ENCODE measurements at places on chromosomes 6 and 20.

DNA sequence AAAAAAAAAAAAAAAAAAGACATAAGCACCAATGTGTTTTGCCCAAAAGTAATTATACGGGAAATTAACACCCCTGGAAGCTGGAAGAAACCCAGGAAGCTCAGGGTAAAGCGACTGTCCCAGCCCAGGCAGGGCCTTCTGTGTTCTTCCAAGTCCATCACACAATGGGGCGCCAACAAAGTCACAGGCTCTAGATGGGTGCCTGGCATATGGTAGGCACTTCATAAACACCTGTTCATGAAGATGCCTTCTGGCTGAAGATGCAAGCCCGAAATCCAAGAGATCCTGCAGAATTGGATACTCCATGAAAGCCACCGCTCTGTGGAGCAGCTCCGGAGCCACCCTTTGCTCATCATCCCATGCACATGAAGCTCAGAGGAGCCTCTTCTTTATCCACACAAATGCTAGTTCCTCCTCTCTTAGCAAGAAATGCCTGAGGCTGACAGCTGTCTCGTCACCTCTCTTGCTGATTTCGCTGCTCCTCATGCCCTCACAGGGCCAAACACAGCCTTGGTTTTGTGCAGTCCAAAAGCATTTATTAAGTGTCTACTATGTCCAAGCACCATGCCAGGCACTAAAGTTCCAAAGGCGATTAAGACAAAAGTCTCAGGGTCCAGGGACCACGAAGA lies 76.6 kb downstream of the TRERF1 start:
- no peak for DNase-seq

DNA sequence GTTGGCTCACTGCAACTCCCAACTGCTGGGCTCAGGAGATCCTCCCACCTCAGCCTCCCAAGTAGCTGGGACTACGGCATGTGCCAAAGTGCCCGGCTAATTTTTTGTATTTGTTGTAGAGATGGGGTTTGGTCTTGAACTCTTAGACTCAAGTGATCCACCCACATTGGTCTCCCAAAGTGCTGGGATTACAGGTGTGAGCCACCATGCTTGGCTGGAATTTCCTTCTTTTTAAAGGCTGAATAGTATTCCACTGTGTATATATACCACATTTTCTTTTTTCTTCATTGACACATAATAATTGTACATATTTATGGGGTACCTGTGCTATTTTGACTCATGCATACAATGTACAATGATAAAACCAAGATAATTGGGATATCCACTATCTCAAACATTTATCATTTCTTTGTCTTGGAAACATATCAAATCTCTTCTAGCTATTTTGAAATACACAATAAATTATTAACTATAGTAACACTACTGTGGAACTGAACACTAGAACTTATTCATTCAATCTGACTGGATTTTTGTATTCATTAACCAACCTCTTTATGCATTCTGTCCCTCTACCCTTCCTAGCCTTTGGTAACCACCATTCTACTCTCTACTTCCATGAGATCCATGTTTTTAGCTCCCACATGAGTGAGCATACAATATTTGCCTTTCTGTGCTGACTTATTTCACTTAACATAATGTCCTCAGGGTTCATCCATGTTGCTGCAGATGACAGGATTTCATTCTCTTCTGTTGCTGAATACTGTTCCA lies 7.8 kb downstream of the MDC1 start:
- no peak for DNase-seq

DNA sequence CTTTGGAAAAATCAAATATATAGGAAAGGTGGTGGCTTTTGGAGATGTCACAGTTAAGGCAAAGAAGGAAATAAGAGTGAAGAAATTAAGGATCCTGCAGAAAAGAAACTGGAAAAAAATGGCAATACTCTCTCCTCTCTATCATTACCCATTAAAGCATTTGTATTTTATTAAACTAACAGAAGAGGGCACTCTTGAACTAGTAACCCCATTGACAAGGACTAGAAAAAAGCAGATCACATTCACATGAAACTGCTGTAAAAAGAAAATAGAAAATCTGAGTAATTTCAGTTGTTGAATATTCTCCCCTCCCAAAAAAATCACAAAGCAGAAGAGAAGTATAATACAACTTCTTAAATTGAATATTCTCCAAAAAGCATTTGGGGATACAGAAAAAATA lies 104.1 kb upstream of the SLC35B3 start:
- no peak for DNase-seq

- DNase-seq, result no peak
Observed at GRCh38 chr6:106804346-106805335, 169.9 kb downstream of the CD24 start.

- DNase-seq, result no peak
Observed at GRCh38 chr6:144662812-144663365, 377.8 kb downstream of the UTRN start.

DNA sequence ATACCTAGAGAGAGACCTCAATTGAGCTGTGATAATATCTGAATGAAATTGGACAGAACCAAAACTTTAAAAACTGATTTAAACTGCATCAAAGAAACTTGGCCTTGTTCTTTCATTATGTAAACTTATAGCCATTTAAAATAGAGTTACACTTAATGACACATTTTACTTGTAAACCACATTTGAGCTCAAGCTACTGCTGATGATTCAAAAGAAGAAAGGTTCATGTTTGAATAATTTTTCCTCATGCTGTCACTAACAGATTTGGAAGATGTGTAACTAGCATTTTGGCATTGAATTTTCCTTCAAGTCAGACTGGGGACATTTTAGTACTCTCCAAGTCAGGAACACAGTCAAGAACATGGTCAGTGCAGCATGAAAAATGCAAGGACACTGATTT lies 26.9 kb downstream of the POPDC3 start:
- DNase-seq, result no peak

DNA sequence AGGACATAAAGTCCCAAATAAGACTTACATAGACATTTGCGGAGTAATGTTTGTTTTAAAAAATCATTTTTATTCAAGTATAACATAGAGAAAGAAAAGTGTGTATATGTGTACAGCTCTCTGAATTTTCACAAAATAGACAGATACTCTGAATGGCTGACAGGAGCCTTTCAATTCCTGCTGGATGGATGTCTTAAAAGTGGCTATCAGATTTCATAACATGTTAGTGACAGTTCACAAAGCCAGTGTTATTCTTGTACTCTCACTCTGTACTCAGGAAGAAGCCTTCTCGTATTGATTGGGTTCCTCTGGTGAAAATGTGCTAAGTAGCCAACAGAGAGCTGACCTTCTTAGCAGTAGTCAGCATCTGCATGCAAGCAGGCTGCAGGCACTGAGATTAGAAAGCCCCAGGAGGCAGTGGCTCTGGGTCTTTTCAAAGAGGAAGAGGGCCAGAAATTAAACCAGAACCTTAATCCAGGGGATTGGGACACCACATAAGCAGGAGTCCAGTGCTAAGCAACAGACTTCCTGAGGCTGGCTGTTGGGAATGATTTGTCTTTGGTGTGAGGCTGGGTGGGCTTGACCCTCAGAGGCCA lies 19.7 kb downstream of the SLC17A4 start:
- no peak for DNase-seq

GRCh38 chr6:135525594-135525993 lies 28.1 kb upstream of the AHI1 start:
- no peak for DNase-seq

DNA sequence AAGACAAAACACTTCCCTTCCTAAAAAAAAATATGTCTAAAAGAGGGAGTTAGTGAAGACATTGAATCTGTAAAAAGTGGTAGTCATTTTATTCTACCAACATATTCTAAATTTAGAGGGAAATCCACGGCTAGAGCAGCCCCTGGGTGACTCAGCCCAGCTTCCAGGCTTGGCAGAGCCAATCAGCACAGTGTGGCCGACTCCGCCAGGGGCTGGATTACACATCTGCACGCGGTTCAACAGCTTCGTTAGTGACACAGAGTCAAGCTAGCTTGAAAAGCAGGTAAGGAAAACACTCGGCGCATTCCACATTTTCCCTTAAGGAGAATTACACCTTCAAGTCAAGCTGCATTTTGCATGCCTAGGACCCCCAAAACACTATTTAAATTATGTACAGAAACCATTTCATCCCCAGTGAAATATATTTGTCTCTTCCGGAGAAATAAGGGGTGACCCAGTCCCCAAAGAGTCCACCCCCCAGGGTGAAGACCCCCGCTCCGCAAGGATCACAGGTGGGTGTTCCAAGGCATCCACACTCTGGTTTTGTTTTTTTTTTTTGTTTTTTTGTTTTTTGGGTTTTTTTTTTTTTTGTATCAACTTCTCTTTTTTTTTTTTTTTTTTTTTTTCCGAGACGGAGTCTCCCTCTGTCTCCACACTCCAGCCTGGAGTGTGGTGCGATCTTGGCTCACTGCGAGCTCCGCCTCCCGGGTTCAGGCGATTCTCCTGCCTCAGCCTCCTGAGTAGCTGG lies 58.4 kb upstream of the ARID1B start:
- DNase-seq, result no peak

DNA sequence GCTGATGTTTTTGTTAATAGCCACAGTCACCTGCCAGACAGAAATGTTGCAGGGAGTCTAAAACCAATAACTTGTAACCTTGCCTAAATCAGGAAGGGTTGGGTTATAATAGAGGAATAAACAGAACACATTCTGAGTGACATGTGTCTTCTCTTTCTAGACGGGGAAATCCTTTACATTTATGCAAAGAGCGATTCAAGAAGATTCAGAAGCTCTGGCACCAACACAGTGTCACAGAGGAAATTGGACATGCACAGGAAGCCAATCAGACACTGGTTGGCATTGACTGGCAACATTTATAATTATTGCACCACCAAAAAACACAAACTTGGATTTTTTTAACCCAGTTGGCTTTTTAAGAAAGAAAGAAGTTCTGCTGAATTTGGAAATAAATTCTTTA lies 31.5 kb downstream of the PRPH2 start:
- DNase-seq, result no peak

DNA sequence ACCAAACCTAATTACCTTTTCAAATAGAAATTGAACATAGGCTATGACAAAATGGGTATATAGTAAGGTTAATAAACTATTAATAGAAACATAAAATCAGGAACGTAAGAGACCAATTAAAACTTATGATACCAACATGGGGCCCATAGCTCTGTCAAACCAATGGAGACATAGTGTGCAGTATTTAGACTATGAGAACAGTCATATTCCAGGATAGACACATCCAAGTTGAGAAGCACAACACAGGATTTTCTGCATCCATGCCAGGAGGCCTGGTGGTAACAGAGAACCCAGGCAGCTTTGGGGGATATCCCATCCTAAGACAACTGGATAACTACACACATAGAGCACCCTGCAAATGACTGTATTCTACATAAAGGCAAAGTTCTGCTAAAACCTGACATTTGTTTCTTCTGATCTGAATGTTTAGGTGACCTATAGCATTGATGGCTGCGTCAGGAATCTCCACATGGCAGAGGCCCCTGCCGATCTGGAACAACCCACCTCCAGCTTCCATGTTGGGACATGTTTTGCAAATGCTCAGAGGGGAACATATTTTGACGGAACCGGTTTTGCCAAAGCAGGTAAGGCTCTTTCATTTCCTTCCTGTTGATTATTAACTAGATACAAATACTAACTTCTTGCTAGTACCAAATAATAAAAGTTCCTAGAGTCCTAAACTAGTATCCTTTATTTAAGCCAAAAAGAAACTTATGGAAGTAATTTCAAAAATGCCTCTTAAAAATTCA lies 202.7 kb downstream of the ARHGAP18 start:
- DNase-seq, result no peak

DNA sequence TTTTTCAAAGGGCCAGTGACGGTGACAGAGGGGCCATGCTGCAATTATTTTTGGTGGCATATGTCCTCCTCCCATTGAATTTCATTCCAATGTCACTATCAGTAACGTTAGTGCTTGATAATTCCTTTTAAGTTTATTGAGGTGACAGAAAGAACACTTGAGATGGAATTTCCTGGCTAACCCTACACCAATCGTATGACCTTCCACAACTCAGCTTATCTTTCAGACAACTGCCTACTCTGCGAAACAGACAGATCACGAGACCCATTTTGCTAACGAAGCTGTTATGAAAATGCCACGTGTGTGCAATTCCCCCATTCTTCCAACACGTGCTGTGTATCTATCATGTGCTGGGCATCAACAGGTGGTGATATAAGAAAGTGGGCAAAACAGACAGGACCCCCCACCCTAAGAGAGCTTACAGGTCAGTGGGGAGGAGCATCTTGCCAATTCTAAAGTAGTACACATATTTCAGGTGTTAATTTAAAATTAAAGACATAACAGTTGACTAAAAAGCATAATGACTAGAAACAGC lies 113.0 kb downstream of the IRF4 start:
- no peak for DNase-seq

DNA sequence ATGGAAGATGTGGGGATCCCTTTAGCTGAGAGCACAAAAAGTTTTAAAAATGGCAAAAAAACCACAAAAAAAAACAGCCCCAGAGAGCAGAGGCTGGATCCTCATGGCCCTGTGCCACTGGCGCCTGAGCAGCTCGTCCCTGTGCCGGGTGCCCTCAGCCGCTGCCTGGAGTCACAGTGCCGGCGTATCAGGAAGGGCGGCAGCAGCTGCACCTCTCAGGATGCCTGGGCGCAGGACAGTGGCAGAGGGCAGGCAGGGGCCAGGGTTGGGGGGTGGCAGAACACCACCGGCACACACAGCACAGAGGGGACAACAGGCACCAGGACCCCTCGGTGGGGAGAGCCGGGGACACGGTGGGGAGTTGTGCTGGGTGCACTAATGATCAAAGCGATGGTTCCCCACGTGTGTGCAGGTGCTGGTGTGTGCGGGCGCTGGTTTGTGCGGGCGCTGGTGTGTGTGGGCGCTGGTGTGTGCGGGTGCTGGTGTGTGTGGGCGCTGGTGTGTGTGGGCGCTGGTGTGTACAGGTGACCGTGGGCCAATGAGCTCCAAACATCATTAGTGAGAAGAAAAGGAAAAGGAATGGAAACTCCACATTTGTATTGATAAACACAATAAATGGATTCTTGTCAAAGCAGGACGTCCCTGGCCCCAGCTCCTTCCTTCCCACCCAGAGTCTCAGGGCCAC lies 1.5 kb upstream of the FRMD1 start:
- no peak for DNase-seq

DNA sequence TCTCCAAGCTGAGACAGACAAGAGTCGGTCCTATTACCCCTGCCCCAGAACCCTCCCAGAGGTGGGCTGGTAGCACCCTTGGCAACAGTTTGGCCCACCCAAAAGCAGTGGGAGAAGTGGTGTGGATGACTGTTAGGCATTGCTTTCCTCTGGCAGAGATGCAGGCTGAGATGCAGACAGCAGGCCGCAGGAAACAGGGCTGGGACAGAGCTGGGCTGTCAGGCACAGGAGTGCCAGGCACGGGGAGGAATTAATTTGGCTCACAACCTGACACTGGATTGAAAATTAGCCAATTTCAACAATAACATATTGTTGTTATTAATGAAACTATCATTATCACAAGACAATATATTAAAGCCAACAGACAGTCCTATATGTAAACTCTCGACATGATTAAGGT lies 15.7 kb upstream of the SIRT5 start:
- no peak for DNase-seq

GRCh38 chr6:128290221-128290620 lies 230.2 kb downstream of the PTPRK start:
- no peak for DNase-seq

DNA sequence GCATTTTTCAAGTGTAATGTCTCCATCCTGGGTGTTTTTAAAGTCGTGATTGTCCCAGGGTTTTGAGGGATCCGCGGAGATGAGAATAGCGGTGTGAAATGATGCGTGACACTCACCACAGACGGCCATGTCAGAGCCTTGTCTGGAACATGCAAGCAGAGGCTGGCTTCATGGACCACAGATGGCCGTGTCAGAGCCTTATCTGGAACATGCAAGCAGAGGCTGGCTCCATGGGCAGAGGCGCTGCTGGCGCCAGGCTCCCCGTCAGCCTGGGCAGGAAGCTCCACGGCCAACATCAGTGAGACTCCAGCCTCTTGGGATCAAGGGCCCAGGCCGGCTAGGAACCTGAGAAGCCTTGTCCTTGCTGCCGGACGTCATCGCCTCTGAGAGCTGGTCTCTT lies 7.7 kb upstream of the MRGBP start:
- no peak for DNase-seq
